Caco-2 (cell line): ENCODE measurements at places on chromosomes 6 and 20. TPM values are rescaled to one million over a fixed set of nuclear protein-coding genes. Genes with fewer than 3 reads are reported as not detected.

The MCCD1 gene
- not detected in 2 replicates for total RNA-seq

The COMMD7 gene
- 142 and 160 TPM in 2 replicates for total RNA-seq

The HDGFL1 gene
- not detected in 2 replicates for total RNA-seq

The HSP90AB1 gene
- 967 and 1,046 TPM in 2 replicates for total RNA-seq

The TTK gene
- total RNA-seq, result 37.4 and 40.0 TPM in 2 replicates

The RNF182 gene
- total RNA-seq, result 0.39 and 1.1 TPM in 2 replicates

The C6orf118 gene
- total RNA-seq, result not detected in 2 replicates

The SCRT2 gene
- total RNA-seq, result not detected in 2 replicates

The STMN3 gene
- total RNA-seq, result 27.4 and 27.9 TPM in 2 replicates

The ADAT2 gene
- 12.7 and 13.9 TPM in 2 replicates for total RNA-seq

The DEFB113 gene
- total RNA-seq, result not detected in 2 replicates

The RAD21L1 gene
- not detected in 2 replicates for total RNA-seq

The SLC24A3 gene
- total RNA-seq, result 0.14 and 0.21 TPM in 2 replicates

The ABCC10 gene
- total RNA-seq, result 40.1 and 45.1 TPM in 2 replicates
